ENCODE measurements at places on chromosomes 12 and 14. TPM values are rescaled to one million over a fixed set of nuclear protein-coding genes. Genes with fewer than 3 reads are reported as not detected.

DNA sequence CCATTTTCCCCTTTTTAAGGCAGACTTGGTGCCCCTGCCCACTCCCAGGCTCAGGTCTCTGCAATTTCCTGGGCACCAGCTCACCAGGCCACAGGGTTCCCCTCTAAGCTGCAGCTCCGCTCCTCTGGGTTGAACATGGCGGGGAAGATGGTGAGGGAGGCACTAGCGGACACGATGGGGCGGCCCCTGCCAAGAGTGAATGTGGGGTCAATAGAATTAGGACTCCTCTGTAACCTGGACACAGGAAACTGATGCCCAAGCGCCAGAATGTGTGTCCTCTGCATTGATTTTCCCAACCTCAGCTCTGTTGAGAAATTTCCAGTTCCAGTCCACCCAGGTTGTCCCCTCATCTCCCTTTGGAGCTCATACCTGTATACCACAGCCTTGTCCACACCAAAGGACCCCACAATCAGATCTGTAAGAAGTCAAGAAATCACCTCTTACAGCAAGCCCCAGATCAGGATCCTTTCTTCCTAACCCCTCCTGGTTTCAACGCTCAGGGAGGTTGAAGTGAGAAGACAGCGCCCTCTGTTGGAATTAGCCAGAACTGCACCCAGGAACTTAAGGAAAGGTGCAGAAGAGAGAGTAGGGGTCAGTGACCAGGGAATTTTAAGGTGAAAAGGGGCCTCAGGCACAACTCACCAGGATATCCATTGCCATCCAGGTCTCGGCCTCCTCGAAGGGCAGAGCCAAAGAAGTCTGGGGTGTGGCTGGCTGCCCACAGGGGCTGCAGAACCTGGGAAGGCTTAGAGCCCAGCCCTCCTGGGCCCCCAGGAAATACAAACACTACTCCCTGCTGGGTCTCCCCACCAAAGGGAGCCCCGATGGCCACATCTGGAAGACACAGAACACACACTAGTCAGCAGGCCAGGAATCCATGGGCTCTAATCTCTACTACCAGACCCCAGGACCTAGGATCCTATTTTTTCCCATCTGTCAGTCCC lies 14.7 kb downstream of the ITGA5 start:
- H3K27me3 ChIP-seq, result no peaks in the 10 kb centered on the region
- DNase-seq, result peak; percentile 74
- H3K27ac ChIP-seq, result no peak overlapping the region
- H3K36me3 ChIP-seq, result peaks cover 93% of the 10 kb centered on the region
- peaks cover 12% of the 10 kb centered on the region for H3K4me1 ChIP-seq
- H3K4me3 ChIP-seq, result no peak overlapping the region

DNA sequence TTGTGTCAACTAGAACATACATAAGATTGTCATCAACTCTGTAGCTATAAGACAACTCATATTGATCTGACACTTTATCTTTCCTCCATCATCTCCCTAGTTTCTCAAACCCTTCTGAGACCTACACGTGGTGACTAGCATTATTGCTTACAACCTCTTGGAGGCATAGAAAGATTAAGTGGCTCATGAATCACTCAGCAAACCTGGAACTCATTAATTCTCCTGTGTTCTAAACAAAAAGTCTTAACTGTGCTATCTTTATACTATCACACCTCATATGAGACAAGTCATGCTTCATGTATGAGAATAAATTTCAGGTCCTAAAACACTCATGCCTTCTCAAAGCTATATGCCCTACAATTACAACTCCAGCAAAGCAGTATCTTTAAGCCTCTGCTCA lies 408.6 kb upstream of the SYT1 start:
- H3K27me3 ChIP-seq, result no peaks in the 10 kb centered on the region
- H3K4me1 ChIP-seq, result no peaks in the 10 kb centered on the region
- no peak overlapping the region for H3K27ac ChIP-seq
- no peaks in the 10 kb centered on the region for H3K36me3 ChIP-seq

- H3K36me3 ChIP-seq, result no peaks in the 10 kb centered on the region
- H3K4me1 ChIP-seq, result no peaks in the 10 kb centered on the region
- peaks cover 3% of the 10 kb centered on the region for H3K27me3 ChIP-seq
These were observed 150.2 kb downstream of the SRGAP1 start for GRCh38 chr12:63994704-63995103.

Gene BLOC1S1
- 60.1 TPM for total RNA-seq

Gene TAS2R7
- not detected for total RNA-seq

DNA sequence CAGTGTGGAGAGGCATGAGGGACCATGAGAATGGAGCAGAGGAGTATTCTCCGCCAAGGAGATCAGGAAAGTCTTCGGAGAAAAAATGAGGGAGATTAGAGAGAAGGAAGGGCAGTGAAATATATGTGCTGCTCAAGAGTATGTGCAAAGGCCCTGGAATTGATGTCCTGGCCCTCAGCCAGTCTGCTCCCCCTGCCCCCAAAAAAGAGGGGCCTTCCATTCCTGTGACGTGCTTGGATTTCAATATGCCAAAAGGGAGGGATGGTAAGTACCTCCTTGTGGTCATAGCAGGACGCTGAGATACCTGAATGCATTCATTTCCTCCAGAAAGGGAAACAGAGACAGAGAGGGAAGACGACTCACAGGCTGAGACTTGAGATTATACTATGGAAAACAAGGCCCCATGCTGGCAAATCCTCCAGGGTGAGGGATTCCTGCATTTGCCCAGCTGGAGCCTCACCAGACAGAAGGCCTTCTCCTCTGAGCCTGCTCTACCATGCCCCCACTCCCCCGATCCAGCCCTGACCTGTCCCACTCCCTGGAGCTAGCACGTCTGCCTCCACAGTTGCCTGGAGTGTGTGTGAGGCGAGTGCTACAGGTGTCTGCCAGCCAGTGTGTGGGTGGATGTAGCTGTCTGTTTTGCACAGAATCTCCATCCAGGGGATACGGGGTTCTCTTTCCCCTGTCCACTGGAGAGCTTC lies 3.9 kb upstream of the RARG start:
- H3K4me3 ChIP-seq, result peak overlapping the region; percentile 37
- no peak for DNase-seq
- peaks cover 60% of the 10 kb centered on the region for H3K4me1 ChIP-seq

Gene REM2
- total RNA-seq, result 11.1 TPM
